ENCODE measurements at places on chromosomes 12 and 14.
A peak's percentile ranks its signal among the peaks of the same experiment; 100 is the strongest.

GRCh38 chr12:24741216-24741615 is 207.7 kb downstream of the BCAT1 start:
- DNase-seq, result no peak

GRCh38 chr14:64806202-64806861 is 73.4 kb downstream of the SPTB start:
- DNase-seq, result no peak

- no peak for DNase-seq
Observed at GRCh38 chr12:93972411-93973208, 175.8 kb upstream of the PLXNC1 start.

- no peak for DNase-seq
Observed at GRCh38 chr12:59615392-59616165, 19.8 kb downstream of the SLC16A7 start.

DNA sequence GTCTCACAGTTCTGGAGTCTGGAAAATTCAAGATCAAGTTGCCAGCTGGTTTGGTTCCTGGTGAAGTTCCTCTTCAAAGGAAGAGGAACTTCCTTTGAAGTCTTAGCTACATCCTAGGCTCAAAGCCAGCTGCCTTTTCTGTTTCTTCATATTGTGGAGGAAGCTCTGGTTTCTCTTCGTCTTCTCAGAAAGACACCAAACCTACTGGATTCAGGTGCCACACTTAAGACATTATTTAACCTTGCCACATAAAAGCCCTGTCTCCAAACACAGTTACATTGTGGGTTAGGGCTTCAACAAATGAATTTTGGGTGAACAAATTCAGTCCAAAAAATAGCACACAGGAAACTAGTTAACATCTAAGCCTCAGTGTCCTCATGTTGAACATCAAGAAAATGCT is 1019.8 kb downstream of the GALC start:
- no peak for DNase-seq

GRCh38 chr14:69052181-69052601 is 73.1 kb upstream of the ACTN1 start:
- DNase-seq, result no peak

GRCh38 chr12:52069327-52070184 is at the start of gene ATG101:
Gene ATG101 (plus strand): TSS chr12:52069978. CDS start chr12:52073651, 3,673 bp downstream.
- peak; percentile 85 for DNase-seq

- no peak for DNase-seq
Observed at GRCh38 chr12:321606-322326, 59.1 kb upstream of the SLC6A13 start.

DNA sequence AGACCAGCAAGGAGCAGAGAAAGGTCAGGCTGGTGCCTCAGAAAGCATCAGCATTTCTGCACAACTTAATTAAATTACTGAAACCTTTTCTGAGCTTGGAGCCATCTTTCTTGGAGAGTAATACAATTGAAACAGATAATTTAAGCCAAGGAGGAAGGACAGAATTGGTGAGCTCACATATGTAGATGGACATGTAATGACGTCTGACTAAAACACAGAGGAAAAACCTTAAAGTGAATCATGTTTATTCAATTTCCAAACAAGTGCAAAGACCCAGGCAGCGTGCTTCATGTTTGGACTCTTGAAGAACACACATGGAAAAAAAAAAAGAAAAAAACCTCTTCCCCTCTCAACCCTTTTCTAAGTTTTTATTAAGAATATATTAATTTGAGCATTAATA is 19.0 kb downstream of the SUSD6 start:
- no peak for DNase-seq

DNA sequence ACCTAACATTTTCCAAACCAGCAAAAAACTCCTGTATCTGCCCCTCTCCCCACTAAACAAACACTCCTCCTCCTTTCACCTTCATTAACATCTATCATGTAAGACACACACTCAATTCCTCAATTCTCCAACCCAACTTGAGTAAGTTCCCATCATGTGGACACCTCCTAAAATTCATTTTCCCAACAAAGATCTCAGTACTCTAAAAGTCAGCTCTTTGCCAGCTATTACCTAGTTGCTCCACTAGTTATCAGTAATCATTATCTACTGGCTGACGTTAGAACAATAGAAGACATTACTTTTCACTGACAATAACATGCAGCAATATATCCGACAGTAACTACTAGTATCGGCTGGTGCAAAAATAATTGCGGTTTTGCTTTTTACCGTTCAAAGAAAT is 42.1 kb downstream of the HNRNPC start:
- no peak for DNase-seq

GRCh38 chr12:6215120-6215807 is 15.1 kb downstream of the CD9 start:
- no peak for DNase-seq

DNA sequence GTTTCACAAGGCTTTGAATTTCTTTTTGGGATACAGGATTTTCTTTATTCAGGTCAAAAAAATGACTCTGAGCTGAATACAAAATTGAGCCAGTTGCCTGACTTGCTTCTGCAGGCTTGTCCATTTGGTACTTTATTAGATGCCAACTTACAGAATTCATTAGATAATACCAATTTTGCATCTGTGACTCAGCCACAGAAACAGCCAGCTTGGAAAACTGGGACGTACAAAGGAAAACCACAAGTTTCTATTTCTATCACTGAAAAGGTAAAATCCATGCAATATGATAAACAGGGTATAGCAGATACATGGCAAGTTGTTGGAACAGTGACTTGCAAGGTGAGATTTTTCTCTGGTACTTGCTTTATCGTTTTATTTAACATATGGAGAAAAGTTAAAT is 5.8 kb downstream of the AP5M1 start:
- DNase-seq, result no peak

DNA sequence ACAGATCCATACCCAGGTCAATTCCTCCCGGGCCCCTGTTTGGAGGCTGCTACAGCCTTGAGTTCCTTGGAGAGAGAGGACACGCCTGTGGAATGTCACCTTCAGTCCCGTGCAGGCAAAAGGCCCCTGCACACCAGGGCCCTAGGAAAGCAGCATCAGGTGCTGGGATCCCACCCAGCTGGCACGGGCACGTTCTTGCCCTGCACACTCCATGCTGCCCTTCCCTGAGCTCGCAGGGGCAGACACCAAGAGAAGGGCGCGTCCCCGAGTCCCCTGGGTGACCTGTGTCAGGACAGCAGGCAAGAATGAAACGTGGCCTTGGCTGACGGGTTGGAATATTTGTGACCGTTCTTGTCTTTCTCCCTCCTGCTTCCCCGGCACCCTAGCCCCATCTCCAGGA is 67.7 kb downstream of the TSPAN11 start:
- no peak for DNase-seq

DNA sequence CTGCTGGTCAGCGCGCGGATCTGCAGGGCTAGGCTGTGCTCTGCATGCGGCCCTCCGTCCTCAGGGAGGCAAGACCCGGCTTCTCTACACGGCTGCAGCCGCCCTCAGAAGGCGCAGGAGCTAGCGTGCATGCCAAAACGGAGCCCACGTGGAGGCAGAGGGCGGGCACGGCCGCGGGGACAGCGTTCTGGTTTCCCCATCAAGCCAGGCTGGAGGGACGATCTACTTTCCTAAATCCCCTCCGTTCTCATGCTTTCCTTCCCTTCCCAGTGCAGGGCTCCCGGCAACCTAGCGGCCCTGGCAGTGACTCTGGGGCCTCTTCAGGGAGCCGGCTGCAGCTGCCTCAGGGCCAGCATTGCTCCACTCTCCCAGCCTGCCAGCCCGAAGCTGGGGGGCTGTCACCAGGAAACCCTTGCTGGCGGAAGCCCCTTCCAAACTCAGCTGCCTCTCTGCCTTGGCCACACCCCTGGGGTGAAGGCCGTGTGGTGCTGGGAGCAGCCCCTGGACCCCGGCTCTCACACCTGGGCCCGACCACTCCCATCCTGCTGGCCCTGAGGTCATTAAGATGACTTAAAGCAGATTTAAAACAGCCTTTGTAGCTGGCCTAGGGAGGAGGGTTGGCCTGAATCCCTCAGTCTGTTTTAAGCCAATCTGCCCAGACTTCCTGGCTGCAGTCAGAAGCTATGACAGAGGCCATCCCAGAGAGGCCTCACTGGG is 9.2 kb upstream of the GOLGA3 start:
- no peak for DNase-seq

GRCh38 chr12:48882315-48882687 is 16.6 kb upstream of the RND1 start:
- DNase-seq, result no peak

DNA sequence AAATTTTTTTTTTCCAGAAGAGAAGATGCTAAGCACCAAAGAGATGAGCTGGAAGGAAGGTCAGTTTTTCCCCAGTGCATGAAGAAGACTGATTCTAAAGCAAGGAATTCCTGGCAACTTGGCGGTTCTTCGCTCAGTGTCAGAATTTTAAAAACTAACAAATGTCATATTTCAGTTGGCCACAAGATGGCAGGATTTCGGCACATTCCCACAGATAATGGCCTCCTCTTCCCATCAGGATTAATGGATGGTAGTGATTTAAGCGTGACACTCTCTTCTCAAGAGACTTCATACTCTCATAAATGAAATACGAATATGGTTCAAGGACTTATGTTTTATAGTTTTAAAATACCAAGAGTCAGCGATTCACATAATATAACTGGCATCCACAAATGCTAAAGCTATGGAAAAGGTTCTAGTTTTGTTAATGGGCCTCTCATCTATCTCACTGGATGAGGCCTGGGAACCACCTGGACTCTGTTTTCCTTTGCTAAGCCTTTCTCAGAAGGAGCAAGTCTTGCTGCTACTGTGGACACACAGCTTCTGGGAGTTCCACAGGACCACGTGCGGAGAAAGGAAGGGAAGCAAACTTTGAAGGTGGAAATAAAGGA is 46.1 kb upstream of the PTPRO start:
- DNase-seq, result peak; percentile 54

DNA sequence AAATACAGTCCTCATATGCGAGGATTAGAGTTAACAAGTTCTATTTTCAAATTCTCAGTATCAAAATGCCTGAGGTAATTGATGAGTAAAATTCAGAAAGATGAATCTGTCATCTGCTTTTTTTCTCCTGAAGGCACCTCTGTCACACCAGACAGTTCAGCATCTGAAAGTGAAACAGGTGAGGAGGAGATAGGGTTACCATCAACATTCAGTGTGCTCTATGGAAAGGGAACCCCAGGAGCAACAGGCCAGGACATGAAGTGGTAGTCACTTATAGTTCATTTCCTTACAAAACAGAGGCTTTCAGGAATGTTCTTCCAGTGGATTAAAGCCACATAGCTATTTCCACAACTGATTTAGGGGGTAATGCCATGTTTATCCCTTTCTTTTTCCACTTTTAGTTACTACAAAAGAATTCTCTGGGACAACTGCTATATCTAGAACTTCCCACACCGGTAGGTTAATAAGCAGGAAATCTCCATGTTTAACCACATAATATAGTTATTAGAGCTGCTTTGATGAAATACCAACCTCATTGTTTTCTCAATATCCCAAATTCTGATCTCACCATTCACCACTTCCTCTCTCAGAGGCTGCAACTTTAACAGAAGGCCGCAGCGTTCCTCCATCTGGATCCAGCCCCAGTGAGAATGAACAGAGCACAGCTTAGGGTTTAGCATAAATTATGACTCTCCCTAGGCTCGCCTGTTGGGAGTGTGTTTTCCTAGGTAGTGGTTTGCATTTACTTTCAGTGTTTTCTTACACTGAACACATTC is 177.0 kb upstream of the CNTN1 start:
- no peak for DNase-seq

- DNase-seq, result peak; percentile 41
Observed at GRCh38 chr12:132366341-132366861, 37.0 kb upstream of the GALNT9 start.

DNA sequence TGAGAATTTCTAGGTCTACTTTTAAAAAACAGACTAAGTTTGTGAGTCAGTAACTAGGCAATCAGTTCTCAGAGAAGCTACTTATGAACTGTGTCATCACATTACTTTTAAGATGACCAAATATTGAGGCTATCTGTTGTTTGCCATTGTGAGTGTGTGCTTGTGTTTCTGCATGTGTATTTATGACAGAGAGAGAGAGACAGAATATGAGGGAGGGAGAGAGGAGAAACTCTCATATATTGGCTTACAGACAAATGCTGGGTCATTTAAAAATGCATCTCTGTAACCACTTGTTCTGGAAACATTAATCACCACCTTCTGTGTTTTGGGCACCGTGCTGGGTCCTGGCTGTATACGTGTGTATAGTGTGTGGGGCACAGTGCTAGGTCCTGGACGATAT is 161.5 kb upstream of the FRMD6 start:
- DNase-seq, result no peak

GRCh38 chr14:99029916-99030305 is 242.1 kb downstream of the BCL11B start:
- DNase-seq, result no peak

- DNase-seq, result no peak
Observed at GRCh38 chr14:90659156-90659555, 157.1 kb downstream of the TTC7B start.

- no peak for DNase-seq
Observed at GRCh38 chr12:57488402-57489156, 711 bp downstream of the MARS1 start.

DNA sequence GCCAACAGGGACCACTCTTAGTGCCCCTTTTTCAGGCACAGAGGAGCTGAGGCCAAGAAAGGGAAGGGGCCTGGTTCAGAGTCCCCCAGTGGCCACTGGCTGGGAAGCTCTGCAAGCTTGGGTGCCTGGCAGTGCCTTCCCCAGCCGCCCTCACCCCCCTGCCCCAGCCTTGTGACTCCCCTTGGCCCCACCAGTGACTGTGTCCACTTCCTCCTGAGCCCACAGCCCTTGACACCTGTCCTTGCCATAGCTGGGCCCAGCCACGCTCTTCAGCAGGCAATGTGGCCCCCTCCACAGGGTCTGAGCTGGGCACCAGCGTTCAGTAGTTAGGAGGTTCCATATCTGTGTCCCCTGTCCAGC is 19.0 kb upstream of the C14orf180 start:
- DNase-seq, result no peak

- DNase-seq, result no peak
Observed at GRCh38 chr14:60204104-60204842, 39.1 kb upstream of the DHRS7 start.
